ENCODE measurements at places on chromosomes 11 and 22.

GRCh38 chr11:17613983-17614382, 66.9 kb downstream of the OTOG start:
- no peak for ATAC-seq

DNA sequence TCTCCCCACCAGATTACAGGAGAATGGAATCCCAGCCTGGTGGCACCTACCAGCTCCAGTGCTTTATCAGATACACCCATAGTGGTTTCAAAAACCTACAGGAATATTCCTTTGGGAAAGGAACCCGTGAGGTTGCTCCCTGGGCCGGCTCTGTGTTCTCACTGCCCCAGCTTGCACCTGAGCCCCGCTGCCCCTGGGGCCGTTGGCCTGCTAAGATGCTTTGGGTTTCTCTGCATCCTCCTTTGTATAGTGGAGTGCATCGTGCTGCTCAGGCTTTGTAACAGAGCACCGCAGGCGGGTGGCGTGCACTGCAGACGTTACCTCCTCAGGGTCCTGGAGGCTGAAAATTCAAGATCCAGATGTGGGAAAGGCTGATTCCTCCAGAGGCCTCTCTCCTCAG, 414.1 kb downstream of the BRD1 start:
- ATAC-seq: no peak

GRCh38 chr22:23499845-23500500, 80.1 kb downstream of the IGLL1 start:
- no peak for ATAC-seq

- peak; percentile 50 for ATAC-seq
Measured at GRCh38 chr11:47524291-47524874, 28.5 kb downstream of the CELF1 start.

- ATAC-seq: no peak
Measured at GRCh38 chr11:77156396-77157195, 28.6 kb downstream of the MYO7A start.

GRCh38 chr11:131036514-131036913, 120.2 kb upstream of the SNX19 start:
- ATAC-seq: no peak

GRCh38 chr11:1544536-1544935, 27.5 kb downstream of the DUSP8 start:
- no peak for ATAC-seq

DNA sequence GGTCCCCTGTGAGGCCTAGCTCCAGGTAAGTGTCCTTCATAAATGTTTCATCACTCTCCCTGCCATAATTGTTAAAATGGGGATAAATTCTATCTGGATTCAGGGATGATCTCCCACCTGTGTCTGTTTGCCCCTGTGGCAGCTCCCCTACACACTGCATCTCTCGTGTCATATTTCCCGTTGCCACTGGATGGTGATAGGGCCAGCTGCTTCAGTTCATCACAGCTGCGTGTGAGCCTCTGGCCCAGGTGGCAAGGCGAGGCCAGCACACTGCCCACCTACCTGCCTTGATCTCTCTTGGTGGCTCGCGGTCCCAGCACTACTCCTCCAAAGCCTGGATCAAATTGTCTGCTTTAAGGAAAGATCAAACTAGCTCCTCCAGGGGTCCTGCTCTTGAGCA, 187.4 kb downstream of the GRIK4 start:
- ATAC-seq: no peak

DNA sequence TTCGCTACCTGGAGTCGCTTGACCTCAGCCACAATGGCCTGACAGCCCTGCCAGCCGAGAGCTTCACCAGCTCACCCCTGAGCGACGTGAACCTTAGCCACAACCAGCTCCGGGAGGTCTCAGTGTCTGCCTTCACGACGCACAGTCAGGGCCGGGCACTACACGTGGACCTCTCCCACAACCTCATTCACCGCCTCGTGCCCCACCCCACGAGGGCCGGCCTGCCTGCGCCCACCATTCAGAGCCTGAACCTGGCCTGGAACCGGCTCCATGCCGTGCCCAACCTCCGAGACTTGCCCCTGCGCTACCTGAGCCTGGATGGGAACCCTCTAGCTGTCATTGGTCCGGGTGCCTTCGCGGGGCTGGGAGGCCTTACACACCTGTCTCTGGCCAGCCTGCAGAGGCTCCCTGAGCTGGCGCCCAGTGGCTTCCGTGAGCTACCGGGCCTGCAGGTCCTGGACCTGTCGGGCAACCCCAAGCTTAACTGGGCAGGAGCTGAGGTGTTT, 12.8 kb downstream of the TSKU start:
- no peak for ATAC-seq

Measured in activated T-helper 17 cell treated with anti-CD3 and anti-CD28 coated beads, Interleukin-2, amount 50 U/mL, for 72 hours (primary cell).